ENCODE measurements at places on chromosomes 6 and 20. TPM values are rescaled to one million over a fixed set of nuclear protein-coding genes. Genes with fewer than 3 reads are reported as not detected.

Gene ZBTB22
- total RNA-seq, result 12.1 TPM

Gene BPI
- not detected for total RNA-seq

Gene ESR1
- total RNA-seq, result 6.3 TPM

Gene SEMG1
- total RNA-seq, result not detected

Gene UNC93A
- total RNA-seq, result not detected

Gene HLA-G
- total RNA-seq, result not detected

Gene WFDC12
- total RNA-seq, result not detected

Gene CALHM5
- 2.8 TPM for total RNA-seq

Gene GSTA2
- total RNA-seq, result not detected

Gene VPS16
- 42.0 TPM for total RNA-seq

Gene BPIFB4
- total RNA-seq, result not detected

Gene SLC26A8
- 0.35 TPM for total RNA-seq

Gene PRKN
- total RNA-seq, result 10.1 TPM

Gene TAP1
- 41.6 TPM for total RNA-seq

Gene IP6K3
- total RNA-seq, result 0.13 TPM

Gene CFB
- 38.0 TPM for total RNA-seq

Gene EPPIN
- not detected for total RNA-seq
